ENCODE measurements at places on chromosomes 5 and 9.

- no peak for DNase-seq
Observed at GRCh38 chr9:124778575-124779367, 1.8 kb downstream of the OLFML2A start.

DNA sequence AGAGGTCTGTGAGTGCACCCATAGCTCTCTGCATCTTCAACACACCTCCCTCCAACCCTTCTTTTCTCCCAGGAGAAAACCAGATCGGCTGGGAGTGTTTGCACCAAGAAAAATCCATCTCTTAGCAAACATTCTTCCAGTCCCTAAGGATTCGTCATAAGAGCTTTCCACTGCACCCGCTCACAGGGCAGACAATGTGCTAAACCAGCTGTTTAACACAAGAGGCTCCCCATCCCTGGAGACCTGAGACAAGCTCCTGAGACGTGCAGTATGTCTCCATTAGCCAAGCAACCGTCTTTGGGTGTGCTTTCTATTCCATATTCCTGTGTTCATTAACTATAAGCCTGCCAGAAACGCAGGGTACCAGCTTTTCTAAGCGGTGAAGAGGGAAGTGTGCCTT, 93.6 kb upstream of the ZNF462 start:
- no peak for DNase-seq

GRCh38 chr9:101727612-101728524, 10.6 kb downstream of the GRIN3A start:
- DNase-seq: peak; percentile 34

GRCh38 chr5:67942421-67942820, 273.1 kb upstream of the PIK3R1 start:
- DNase-seq: no peak

GRCh38 chr9:126151686-126152134, 174.9 kb upstream of the MVB12B start:
- peak; percentile 77 for DNase-seq

- no peak for DNase-seq
Observed at GRCh38 chr9:127225801-127226625, 38.6 kb upstream of the GARNL3 start.

GRCh38 chr5:54021431-54022164, 288.8 kb downstream of the ARL15 start:
- DNase-seq: no peak

- no peak for DNase-seq
Observed at GRCh38 chr9:4009006-4009511, 290.8 kb downstream of the GLIS3 start.

DNA sequence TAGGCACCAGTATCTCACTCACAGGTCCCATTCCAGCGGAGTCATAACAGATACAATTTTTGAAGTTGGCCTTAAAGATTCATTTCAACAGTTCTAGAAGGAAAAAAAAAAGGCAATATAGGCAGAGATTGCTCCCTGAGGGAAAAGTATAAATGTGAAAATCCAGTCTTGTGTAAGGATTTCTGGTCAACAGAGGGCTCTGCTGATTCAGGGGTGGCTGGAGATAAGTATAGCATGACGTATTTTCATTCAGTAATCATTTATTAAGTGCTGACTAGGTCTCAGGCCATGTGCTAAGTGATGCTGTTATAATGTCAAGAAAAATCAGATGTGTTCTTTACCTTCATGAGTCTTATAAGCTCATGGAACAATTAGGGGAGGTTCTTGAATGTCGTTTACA, 377.3 kb upstream of the MEF2C start:
- no peak for DNase-seq

DNA sequence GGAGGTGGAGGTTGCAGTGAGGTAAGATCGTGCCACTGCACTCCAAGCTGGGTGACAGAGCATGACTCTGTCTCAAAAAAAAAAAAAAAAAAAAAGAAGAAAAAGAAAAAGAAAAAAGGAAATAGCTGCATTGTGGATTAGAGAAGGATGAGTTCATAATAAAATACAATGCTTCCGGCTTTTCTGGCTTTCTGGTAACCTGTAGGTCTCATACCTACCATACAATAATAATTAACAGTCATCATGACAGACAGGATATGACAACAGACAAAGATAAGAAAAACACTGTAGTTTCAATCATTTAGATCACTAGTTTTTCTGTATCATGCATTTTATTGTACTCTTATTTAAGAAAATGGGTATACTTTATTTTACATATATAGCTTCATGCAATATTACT, 40.7 kb upstream of the TRPM3 start:
- DNase-seq: no peak

DNA sequence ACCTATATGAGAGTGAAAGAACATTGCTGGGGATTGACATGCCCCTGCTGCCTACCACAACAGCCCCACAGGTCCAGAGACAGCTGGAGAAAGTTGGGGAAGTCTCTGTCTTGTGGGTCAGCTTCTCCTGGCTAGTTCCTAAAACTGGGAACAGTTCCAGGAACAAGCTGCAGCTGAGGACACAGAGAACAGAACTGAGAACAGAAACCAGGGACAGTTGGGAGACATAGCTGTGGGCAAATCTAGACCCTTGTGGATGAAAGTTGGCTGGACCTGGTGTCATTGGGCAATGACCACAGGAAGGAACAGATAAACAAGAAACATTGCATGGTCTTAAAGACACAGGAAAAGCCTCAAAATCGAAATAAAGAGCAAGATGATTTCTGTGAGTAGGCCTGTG, 58.3 kb upstream of the MOCS2 start:
- no peak for DNase-seq

- DNase-seq: no peak
Observed at GRCh38 chr5:35685161-35685560, 67.5 kb downstream of the SPEF2 start.

GRCh38 chr9:87481890-87482855, 15.5 kb upstream of the DAPK1 start:
- no peak for DNase-seq

DNA sequence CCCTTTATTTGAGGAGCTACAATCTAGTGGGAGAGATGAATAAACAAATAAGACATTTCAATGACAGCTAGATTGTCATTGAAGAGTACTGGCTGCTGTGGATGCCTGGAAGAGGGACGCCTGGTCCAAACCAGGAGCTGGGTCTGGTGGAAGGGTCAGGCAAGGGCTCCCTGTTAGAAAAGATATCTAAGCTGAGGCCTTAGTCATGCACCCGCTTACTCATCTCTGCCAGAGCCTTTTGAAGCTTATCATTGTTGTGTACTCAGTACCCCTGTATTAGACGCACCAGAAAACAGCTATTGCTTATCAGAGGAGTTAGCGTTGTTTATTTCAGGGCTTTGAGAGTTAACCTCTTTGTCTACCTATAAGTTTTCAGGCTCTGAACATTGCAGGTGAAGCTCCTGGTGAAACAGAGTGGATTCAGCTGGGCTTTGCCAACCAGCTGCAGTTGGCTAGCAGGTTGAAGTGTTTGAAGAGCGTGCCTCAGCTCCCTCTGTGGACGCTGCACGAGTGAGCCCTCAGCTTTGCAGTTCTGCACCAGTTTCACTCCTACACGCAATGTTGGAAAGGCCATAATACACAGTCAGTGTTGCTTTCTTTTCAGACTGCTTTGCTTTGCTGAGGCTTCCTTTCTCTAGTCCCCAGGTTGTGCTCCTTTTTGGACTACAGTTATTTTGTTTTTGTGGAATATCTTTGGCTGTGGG, 5.6 kb upstream of the GPR151 start:
- no peak for DNase-seq

GRCh38 chr5:17276445-17276844, 59.0 kb downstream of the BASP1 start:
- no peak for DNase-seq

DNA sequence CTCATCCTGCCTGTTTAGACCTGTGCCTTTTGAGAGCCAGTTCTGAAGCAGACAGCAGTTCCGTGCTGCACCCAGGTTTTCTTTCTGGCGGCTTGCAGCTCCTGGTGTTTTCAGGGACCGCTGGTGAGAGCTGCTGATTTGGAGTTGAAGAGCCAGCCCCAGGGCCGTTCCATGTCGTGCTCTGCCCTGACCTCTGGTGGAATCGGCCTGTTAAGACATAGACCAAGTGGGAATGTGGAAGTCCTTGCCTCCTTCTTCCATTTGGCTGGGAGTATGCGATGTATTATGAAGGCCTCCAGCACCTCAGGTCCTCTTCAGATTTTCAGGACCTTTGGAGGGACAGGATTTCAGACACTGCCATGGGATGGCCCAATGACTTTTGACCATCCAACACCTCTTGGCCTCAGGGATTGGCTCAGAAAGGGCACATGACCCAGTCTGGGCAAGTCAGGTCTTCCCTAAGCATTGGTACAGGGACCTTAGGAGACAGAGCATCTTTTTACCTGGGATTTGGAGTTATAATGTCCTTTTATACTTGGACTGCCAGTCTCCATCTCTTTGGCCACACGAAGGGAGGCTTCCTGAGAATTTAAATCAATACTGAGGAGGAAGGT, 136.1 kb upstream of the CLINT1 start:
- peak; percentile 39 for DNase-seq

DNA sequence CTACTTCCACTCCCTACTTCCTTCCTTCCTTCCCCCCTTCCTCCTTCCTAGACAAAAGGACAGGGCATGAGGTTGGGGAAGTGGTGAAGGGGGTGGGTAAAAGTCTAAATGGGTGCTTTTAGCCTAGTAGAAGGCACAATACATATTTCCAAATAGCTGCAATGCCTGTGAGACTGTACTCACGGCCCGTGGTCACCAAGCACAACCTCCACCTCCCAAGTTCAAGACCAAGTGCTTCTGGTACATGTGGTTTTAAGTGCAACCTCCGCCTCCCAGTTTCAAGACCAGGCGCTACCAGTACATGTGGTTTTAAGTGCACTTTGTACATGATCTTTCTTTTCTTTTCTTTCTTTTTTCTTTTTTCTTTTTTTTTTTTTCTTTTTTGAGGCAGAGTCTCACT, 14.5 kb upstream of the NTNG2 start:
- no peak for DNase-seq

DNA sequence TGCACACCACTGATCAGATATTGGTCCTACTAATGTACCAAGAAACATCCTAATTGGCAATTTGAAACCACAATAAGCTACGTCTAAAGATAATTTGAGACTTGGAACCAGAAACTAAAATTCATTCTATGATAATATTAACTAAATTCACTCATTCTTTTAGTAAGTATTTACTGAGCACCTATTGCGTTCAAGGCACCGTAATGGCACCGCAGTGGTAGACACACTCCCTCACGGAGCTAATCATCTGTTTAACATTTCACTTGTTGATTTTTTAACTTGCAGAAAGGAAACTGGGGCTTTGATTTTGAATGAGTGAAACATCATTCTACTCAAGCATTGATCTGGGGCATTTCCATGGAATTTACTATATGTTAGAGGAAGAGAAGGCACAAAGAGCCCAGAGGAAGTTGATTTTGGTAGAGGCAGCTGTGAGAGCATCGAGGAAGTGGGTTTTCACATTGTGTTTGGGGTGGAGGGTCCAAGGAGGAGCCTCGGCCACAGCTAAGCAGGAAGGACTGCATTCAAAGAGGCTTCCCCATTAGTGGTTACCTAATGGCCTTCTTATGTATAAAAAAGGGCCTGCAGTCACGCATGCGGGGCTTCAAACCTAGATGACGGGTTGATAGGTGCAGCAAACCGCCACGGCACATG, 7.1 kb downstream of the RAPGEF1 start:
- DNase-seq: no peak

DNA sequence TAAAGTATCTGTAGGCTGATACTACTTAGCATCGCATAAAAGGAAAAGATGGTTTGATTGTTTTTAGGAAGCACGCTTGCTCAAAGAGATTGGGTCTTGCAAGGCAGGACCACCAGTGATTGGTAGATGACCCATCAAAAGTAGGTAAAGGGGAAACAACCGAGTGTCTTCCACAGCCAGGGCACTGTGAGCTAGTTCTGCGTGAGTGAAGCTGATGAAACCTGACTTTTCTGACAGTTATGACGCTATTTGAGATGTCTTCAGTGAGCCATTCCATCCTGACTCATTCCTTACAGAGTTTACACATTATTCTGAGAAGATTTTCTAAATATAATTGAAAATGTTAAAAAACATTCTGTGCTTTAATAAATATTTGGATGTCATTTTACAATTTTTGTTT, 49.7 kb downstream of the BASP1 start:
- no peak for DNase-seq

DNA sequence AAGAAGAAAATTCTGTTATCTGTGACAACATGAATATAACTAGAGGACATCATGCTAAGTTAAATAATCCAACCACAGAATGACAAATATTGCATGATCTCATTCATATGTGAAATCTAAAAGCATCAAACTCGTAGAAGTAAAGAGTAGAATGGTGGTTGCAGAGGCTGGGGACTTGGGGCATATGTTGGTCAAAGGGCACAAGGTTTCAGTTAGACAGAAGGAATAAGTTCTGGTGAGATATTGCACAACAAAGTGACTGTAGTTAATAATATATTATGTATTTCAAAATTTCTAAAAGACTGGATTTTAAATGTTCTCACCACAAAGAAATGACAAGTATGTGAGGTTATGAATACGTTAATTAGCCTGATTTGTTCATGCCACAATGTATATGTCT, 24.8 kb downstream of the GRIA1 start:
- no peak for DNase-seq

DNA sequence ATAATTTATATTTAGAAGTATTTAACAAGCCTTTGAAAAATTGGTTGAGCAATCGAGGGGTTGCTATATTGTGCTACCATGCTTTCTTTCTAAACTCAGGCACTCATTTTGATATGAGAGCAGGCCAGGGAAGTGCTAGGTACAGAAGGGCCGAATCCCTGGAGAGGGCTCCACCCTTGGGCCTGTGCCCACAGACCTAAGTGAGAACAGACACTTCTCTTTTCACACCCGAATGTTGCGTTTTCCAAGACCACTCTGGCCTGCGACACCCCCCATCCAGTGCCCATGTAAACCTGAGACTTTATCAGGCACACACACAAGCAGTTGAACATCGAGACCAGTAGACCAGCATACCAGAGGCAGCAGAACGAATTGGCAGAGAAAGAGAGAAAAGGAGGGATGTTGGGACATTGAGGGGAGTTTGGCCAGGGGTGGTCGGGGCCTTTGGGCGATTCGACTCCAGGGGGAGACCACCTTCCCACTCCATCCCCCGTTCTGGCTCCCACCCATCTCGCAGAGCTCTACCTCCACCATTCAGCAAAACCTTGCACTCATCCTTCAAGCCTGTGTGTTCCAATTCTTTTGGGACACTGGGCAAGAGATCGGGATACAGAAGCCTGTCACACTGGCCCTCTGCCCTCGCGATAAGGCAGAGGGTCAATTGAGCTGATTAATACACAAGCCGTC, 134.8 kb downstream of the FBXO4 start:
- no peak for DNase-seq

DNA sequence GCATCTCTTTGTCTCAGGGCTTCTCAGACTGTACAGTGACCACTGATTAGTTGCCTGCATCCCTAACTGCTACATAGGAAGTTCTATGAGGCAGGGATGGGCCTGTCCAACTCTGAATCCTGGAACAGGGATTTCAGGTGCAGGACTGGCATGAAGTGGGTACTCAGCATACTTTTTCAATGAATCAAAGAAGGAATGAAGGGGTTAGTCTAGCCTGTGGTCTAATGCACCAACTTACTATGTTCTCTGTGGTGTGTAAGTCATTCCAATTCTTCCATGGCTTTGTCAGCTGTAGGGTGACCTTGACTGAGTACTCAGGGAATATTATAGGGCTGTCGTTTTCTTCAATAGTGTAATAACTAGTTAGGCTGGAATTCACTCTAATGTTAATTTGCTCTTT, 8.3 kb downstream of the COL15A1 start:
- no peak for DNase-seq

Data from NCI-H748 treated with DMSO at 0.1 percent for 48 hours (cell line).